ENCODE measurements at places on chromosomes 6 and 20.

DNA sequence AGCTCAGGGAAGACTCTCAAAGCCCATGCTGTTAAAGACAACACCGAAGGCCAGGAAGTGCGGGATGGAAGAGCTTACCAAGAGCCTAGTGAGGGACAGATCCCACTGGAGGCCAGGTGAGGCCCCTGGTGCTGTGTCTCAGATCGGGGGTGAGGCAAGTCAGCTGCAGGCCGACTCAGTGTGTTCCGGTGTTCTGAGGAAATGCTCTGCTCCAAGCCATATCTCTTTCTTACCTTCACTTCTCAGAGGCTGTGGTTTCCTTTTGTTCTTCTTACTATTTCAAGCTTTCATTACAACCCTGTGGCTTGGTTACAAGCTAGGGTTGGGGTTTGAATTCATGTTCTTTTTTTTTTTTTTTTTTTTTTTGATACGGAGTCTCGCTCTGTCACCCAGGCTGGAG lies 114.3 kb upstream of the ZFP64 start:
- no peak for DNase-seq

- no peak for DNase-seq
Measured at GRCh38 chr6:7098993-7099392, 8.8 kb upstream of the RREB1 start.

DNA sequence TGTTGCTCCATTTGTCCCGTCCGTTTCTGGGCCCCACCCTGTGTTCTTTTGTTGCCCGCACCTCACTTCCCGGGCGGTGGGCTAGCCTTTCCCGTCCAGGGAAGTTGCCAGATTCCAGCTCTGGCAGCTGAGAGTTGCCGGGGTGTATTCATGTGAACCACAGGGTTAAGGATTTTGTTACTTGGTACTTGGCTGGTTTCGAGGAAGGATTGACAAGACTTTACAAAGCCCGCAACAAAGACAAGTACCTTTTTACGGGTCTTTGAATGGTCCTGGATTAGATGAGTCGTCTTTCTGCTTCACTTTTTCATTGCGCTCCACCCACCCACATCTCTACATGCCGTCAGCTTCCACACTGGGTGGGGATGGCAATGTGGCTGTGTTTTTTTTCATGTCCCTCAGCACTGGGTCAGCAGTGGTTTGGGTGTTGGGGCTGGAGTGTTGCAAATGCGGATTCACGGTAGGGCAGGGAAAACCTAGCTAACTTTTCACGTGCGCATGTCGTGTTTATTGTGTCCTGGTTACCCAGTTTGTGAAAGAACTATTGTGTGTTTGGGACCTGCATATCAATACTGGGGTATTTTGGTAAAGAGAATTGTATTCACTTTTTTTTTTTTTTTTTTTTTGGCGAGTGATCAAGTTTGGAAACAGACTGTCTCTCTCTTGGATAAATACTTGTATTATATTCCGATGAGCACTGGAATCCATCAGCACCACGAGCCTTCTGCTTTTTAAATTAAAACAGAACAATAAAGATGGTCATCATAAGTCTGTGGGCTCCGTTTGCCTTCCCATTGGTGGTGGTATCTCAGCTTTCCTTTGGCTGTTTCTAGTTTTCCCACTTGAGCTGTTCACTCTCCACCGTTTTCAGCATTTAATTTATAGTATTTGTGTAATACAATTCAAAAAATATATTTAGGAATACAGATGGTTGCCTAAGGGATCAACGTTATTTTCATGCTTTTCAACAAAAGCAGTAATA lies 1.2 kb downstream of the DUSP22 start:
- no peak for DNase-seq

DNA sequence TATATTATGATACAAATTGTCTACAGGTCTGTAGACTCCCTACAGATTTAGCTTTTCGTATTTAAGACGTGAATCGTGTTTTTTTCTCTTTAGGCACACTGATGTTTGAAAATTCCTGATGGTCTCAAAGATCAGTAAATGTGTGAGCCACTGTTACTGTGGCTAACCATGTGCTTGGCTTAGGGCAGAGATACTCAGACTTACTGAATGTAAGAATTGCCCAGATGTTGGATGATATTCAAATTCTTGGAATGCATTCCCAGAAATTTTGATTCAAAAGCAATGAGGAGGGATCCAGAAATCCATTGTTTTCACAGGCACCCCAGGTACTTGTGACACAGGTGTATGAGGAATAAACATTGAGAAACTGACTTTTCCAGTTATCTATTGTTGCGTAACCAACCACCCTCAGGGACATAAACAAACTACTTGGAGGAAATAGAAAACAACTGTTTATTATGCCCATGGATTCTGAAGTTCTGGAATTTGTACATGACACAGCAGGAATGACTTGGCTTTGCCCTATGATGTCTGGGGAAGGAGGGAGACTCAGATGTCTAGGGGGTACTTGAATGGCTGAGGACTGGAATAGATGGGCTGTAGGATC lies 339.6 kb upstream of the CITED2 start:
- DNase-seq, result no peak

GRCh38 chr6:119466226-119466625 lies 116.7 kb upstream of the MAN1A1 start:
- no peak for DNase-seq

DNA sequence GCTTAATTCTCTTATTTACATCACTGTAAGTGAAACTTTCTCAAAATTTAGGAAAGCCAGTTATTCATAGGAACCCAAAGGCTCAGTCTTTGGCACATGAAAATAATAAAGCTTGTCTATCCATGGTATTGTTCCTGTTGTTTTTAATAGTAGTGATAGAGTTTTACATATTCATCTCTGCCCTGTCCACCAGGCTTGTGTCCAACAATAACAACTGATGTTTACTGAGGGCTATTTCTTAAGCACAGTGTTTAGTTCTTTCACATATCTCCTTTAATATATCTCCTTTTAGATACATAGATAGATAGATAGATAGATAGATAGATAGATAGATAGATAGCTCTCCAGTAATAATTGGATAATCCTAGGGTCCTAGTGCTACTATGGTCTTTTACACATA lies 34.2 kb downstream of the FOXQ1 start:
- no peak for DNase-seq

DNA sequence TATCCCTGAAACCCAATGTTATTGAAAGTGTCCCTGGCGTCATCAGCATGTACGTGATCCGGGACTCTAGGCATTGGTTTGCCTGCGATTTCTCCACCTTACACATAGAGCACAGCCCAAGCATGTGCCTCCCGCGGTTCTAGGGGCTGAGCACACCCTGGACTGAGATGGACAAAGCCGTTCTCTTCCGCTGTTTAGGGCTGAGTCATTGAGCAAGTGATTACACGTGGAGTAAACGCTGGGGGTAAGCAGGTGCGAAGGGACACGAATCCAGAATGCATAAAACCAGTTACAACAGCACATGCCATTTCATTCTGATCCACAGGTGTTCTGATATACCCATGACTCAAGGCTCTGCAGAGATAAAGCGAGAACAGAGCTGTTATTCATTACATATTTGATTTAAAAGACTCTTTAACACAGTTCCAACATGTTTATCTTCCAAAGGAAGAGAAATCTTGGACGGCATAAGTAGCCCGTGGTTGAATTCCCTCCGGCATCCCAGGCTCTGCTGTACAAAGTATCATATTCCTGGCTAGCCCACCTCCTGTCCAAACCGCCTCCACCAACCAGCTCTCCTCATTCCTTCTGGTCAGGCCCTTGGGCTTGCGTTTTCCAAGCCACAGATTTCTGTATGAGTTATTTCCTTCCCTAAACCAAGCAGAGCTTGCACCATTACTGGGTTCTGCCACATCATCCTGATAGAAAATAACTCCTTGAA lies 36.1 kb upstream of the THBS2 start:
- DNase-seq, result no peak

GRCh38 chr6:102679865-102680264 lies 1286.4 kb downstream of the GRIK2 start:
- DNase-seq, result no peak

All from SIG-M5 (cell line).